Activated CD4-positive, alpha-beta T cell treated with anti-CD3 and anti-CD28 coated beads for 48 hours (primary cell): ENCODE measurements at places on chromosomes 11 and 22.

GRCh38 chr11:69683764-69684333 lies 8.7 kb upstream of the LTO1 start:
- DNase-seq = no peak

GRCh38 chr22:45200860-45201511 lies 37.3 kb downstream of the NUP50 start:
- no peak for DNase-seq

DNA sequence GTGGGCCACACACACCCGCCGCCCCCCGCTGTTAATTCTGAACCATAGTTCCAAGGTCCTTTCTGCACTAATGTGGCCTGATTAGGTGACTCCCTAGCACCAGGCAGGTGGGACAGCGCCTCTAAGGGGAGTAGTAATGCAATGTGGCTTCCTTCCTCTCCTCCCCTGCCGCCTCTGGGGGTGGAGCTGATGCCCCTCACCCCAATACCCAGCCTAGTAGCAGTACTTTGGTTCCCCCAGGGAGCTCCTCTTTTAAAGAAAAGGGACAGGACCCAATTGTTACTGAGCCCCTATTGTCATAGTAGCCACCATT lies 14.4 kb downstream of the RTN4RL2 start:
- DNase-seq = no peak

DNA sequence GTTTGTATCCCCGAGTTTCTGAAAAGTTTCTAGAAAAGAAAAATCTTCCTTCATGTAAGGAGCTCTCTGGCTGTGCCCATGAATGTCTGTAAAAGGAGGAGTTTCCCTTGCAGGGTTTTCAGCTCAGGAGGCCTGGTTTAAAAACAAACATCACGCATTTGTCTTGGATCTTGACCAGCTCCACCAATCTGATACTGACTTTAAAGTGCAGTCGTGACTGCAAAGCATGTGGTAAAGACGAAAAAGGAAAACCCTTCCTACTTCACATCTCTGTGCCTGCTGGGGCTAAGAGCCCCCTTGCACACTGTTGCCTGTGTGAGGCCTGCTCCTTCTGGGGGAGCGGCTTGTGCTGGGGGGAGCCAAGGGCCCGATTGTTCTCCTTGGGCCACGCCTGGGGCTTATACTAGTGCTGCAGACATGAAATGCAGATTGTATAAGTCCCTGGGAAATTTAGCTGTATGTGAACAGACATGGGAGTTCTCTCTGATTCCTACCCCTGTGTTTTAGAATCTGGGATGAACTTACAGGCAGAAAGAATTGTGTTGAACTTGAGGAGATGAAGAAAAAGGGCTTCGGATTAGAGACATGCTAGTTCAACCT lies 62.1 kb downstream of the ADAMTS15 start:
- DNase-seq = no peak

GRCh38 chr22:48979482-48979881 lies 848.2 kb downstream of the BRD1 start:
- no peak for DNase-seq

GRCh38 chr11:352456-353031 lies 16.8 kb upstream of the B4GALNT4 start:
- no peak for DNase-seq

- no peak for DNase-seq
Measured at GRCh38 chr22:42977569-42977968, 37.4 kb downstream of the PACSIN2 start.

DNA sequence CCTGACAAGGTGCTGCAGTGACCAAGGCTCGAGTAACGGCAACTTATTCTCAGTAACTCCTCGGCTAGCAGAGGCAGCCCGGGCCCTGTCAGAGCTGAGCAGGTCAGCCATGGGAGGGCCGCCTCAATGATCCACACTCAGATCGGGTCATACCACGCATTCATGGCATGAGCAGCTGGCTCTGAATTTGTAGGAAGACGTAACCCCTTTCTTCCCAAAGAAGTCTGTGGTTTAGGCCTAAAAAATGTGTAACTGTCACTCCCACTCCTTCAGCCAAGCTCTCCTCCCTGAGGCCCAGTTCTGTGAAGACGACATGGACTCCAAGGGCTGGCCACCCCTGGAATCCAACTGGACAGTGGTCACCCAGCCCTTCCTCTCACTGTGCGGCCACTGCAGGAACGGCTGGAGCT lies 30.0 kb downstream of the PPP2R1B start:
- DNase-seq = no peak

- no peak for DNase-seq
Measured at GRCh38 chr11:61460474-61460881, 30.6 kb downstream of the SDHAF2 start.

DNA sequence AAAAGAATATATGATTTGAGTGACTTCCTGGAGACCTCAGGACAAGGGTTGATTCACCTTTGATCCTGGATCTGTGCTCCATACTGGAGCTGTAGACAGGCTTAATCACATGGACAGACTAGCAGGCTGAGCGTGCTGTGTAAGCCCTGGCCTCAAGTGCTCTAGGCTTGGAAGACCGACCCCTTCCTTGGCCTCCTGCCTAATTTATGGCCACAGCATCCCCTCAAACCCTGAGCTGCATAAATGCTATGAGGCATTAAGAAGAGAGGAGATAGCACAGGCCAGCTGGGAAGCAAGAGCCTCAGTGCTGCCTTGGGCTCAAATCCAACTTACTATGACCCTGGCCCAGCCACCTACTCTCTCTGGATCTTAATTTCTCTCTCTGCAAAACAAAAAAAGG lies 385.1 kb downstream of the BUD13 start:
- DNase-seq = no peak

- DNase-seq = no peak
Measured at GRCh38 chr11:108670451-108670850, 5.6 kb downstream of the DDX10 start.

- DNase-seq = no peak
Measured at GRCh38 chr11:10982704-10983510, 125.1 kb upstream of the ZBED5 start.

DNA sequence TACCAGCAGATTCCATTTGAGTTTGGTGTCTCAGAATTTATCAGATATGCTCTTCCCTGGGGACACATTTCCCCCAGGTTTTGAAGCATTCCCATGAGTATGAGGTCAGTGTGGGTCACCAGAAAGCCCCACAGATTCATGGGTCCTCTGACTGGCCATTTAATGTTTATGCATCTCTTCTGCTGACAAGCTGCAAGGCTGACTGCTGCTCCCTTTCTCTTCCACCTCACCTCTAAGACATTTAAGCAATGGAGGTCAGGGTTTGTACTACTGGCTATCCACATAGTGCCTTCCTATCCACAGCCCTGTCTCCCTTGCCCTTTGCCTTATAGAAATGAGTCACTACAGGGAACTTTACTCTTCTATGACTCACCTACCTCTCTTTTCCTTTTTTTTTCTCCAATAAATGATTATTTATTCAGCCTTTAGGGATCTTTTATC lies 106.0 kb upstream of the TIMP3 start:
- DNase-seq = no peak

GRCh38 chr22:30984317-30984716 lies 15.3 kb downstream of the TUG1 start:
- DNase-seq = no peak

DNA sequence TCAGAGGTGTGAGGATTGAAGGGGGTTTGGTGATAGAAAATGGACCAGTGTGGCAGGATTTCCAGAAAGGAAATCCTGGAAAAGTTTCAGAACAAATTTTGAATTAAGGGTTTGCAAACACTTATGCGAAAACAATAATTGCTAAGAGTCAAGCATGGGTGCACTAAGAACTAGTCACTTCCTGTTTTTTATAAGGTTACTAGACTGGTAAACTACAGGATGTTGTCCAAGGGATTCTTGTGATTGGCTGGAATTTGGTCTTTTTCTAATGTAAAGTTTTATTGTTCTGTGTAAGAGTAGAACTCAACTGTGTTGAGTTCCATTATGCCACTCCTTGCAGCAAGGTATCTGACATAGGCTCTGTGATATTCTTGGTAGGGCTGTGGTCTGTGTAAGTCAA lies 54.1 kb downstream of the LIF start:
- no peak for DNase-seq

DNA sequence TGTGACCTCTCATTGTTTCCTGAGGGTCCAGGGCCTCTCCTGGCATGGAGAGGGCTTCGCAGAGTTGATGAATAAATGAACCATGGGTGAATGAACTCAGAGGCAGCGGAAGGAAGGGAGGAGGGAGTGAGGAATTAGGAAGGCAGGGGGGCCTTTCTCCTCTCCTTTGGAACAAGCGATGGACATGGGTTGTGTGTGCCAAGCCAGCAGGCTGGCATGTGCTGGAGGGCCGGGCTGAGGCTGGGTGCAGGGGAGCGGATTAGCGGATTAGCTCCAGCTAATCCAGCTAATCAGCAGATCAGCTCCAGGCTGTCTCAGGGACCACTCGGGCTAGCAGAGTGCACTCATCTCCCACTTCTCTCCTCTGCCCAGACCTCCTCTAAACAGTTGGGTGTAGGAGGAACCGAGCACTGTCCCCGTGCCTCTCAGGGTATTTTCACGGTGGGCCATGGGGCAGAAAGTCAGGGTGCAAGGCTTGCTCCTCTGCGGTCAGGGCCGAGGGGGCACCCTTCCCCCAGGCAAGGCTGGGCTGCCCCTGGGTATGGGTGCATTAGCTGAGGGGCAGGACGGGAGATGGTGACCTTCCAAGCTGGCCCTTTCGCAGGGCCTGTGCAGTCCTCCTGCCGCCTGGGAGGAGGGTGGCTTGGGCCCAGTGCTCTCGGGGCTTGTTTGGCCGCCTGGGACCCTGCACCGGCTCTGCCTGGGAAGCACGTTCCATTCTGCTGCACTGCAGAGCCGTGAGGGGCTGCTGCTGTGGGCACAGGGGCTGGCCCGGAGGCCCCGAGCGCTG lies 120.3 kb upstream of the B3GAT1 start:
- DNase-seq = no peak

- DNase-seq = peak; percentile 0
Measured at GRCh38 chr11:2760196-2760871, 60.5 kb upstream of the KCNQ1OT1 start.
